ENCODE measurements at places on chromosomes 3 and 15.

DNA sequence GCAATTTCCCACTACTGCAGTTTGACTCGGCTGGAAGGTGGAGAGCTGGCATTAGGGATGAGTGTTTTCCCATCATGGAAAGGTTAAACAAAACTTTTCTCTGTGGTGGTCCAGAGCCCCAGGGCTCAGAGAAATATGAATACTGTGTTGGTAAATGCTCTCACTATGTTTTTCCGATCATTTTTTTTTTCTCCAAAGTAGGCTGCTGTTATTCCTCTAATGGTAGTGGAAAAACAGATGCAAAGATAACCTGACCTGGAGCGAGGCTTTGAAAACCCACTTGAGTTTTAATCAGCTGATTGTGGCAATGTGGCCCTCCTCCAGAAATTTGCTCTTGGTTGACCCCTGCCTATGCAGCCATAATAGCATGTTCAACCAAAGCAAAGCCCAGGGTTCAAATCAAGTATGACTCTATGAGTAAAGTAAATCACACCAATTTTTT, 320.8 kb upstream of the CTNNB1 start:
- DNase-seq, result no peak

DNA sequence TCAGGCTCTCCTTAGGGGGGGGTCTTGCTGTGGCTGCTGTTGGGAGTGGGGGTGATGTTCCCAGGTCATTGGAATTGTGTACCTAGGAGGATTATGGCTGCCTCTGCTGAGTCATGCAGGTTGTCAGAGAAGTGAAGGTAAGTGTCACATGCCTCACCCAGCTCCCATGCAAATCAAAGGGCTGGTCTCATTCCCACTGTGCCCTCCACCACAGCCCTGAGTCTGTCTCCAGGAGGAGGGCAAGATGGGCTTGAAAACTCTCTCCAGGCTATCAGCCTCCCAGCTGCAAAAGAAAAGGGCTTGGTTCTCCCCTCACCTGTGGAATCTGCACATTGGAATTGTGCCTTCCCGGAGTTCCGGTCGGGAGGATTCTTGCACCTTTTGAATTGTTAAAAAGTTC, 580.5 kb downstream of the NSUN3 start:
- DNase-seq, result no peak

DNA sequence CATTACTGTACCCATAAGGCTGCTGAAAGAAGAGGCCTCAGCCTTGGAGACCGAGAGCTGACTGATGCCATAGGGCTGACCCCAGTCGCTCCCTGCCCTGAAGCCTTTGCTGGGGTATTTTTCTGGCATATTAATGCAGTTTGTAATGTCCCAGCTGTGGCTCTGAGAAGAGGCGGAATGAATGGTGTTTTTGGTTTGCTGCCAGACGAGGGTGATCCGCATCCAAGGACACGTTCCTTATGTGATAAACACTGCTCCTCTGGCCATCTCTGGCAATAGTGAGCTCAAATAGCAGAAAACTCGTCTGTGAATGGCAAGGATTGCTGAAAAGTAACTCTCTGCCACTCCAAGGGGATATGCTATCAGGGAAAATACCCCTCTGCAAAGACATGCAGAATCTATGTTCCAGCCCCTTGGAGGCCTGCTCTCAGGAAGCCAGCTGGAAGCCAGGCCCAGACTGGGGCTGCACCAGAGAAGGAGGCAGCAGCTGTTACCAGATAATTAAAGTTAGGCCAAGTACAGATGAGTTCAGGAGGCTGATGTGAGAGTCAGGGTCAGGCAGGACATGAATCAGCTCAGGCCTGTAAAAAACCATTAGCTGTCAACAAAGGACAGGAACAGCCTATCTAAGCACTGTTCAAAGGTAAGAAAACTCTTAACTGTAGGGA, 28.9 kb upstream of the KLHL6 start:
- no peak for DNase-seq

- DNase-seq, result no peak
These were observed 235.6 kb downstream of the CLSTN2 start for GRCh38 chr3:140170612-140171011.

DNA sequence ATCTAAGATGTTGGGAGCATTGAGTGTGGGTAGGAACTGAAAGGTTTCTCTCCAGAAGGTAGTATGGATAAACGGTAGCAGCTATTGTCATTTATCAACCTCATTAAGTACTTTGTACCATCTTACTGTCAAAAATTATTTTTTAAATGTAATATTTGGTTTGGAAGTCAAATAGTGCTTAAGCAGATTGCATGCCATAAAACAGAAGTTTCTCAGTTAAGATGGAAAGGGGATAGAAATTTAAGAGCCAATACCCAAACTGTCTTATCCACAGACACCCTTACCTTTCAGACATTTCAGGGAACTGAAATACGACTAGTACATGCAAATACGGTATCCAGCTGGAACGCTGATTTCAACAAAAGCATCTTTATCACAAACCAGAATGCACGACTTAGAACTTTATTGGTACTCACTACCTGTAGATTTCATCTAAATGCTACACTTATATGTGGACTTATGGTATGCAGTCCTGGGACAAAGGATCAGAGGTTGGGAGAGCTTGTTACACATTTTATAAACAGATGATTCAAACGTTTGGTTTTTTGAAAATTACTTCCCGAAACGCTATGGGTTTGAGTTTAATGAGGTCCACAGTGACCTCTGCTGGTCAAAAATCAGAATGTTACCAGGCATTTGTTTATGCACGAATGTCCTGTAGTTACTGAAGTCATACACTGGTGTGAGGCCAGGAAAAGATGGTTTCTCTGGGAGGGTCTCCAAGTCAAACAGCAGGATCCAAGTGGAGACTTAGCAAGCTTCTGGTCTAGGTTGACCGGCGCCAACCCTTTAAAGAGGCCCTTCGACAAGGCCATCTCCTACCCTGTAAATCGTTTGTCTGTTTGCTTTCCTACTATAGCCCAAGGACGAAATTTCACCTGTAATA, 45.7 kb upstream of the DUT start:
- DNase-seq, result peak; percentile 61

- peak; percentile 12 for DNase-seq
These were observed at the start of gene SEMA5B for GRCh38 chr3:123027292-123028232. TSS of gene SEMA5B (minus strand) at chr3:123027763. CDS start at chr3:122961263, 66,500 bp downstream.

- no peak for DNase-seq
These were observed 22.9 kb upstream of the DNAAF4 start for GRCh38 chr15:55530861-55531313.

- peak; percentile 58 for DNase-seq
These were observed 33.4 kb downstream of the SPINK8 start for GRCh38 chr3:48299746-48300712.

DNA sequence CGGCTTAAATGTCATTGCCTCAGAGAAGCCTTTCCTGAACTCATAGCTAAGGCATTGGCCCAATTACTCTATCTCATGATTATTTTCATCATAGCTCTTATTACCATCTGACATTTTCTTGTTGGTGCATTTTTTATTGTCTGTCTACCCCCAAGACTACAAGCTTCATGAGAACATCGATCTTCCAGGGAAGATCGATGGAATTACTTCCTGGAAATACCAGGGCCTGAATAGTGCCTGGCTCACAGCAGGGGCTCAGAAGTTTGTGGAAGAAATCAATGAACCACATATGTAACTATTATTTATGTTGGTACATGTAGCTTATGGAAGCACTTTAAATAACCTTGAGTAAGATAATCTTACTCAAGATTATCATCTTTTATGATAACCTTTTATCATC, 7.7 kb upstream of the MEF2A start:
- no peak for DNase-seq
